SJSA1 (cell line): ENCODE measurements at places on chromosomes 5 and 9. TPM values are rescaled to one million over a fixed set of nuclear protein-coding genes. Genes with fewer than 3 reads are reported as not detected.

The ZBED3 gene
- 0.09 and 0.29 TPM in 2 replicates for total RNA-seq

The INSL4 gene
- total RNA-seq = 0.81 TPM in 1 of 2 replicates, not detected in the other

The S1PR3 gene
- total RNA-seq = 12.5 and 25.8 TPM in 2 replicates

The STK32A gene
- 0.05 TPM in 1 of 2 replicates, not detected in the other for total RNA-seq

The BTNL8 gene
- total RNA-seq = not detected in 2 replicates

The PNPLA7 gene
- 0.05 TPM in 1 of 2 replicates, not detected in the other for total RNA-seq

The CCDC127 gene
- total RNA-seq = 3.6 and 4.0 TPM in 2 replicates

The IARS1 gene
- 172 and 186 TPM in 2 replicates for total RNA-seq

The FREM1 gene
- 1.8 and 3.4 TPM in 2 replicates for total RNA-seq

The SPATA31A3 gene
- total RNA-seq = not detected in 2 replicates

The TOR4A gene
- 9.7 and 10.9 TPM in 2 replicates for total RNA-seq

The CATSPER3 gene
- total RNA-seq = 0.08 and 1.3 TPM in 2 replicates

The ST6GALNAC4 gene
- total RNA-seq = 26.5 and 43.5 TPM in 2 replicates

The TAF11L5 gene
- total RNA-seq = not detected in 2 replicates

The YIPF5 gene
- 117 and 121 TPM in 2 replicates for total RNA-seq

The MLANA gene
- total RNA-seq = not detected in 2 replicates

The PCDHA1 gene
- total RNA-seq = not detected in 2 replicates

The OR2S2 gene
- total RNA-seq = not detected in 2 replicates

The HRCT1 gene
- 0.63 TPM in 1 of 2 replicates, not detected in the other for total RNA-seq

The GLIPR2 gene
- total RNA-seq = 29.8 and 37.3 TPM in 2 replicates

The NSG2 gene
- not detected in 2 replicates for total RNA-seq

The PCDHGC3 gene
- 45.5 and 57.8 TPM in 2 replicates for total RNA-seq

The FBXW2 gene
- total RNA-seq = 12.3 and 17.9 TPM in 2 replicates
